ENCODE measurements at places on chromosomes 1 and 21. TPM values are rescaled to one million over a fixed set of nuclear protein-coding genes. Genes with fewer than 3 reads are reported as not detected.
A peak's percentile ranks its signal among the peaks of the same experiment; 100 is the strongest.

DNA sequence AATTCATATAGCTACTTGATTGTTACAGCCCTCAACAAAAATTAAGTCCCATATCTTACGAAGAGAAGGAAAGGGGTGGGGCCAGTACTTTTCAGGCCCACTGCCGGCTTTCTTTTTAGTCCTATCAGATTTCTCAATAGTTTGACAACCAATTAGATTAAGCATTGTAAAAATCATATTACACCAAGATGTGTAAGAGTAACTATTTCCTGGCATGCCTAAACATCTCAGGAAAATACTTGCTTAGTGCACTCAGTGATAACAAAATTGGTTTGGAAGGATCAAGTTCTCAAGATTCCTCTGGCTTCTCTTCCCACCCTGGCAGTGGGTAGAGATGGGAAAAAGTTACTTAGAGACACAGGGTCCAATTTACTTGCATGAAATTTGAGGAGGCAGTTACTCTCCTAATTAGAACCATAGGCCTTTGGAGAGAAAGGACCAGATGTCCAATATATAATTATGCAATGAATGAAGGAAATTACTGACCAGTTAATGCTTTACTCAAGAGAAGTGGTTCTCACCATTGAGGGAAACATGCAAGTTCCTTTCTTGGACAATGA, 30.1 kb downstream of the STPG1 start:
- DNase-seq: no peak

- DNase-seq: no peak
These were observed 56.1 kb downstream of the EYA3 start for GRCh38 chr1:28032281-28032680.

GRCh38 chr1:178643831-178644230, 81.2 kb upstream of the RALGPS2 start:
- no peak for DNase-seq

FMO5 gene
- total RNA-seq: 0.38 TPM

ITLN2 gene
- not detected for total RNA-seq

GRCh38 chr1:14181191-14181795, 417.2 kb upstream of the KAZN start:
- peak; percentile 2 for DNase-seq

- peak; percentile 16 for DNase-seq
These were observed 27.6 kb downstream of the CD244 start for GRCh38 chr1:160834945-160835565.

GRCh38 chr1:234889643-234890042, 239.0 kb downstream of the TOMM20 start:
- no peak for DNase-seq

DNA sequence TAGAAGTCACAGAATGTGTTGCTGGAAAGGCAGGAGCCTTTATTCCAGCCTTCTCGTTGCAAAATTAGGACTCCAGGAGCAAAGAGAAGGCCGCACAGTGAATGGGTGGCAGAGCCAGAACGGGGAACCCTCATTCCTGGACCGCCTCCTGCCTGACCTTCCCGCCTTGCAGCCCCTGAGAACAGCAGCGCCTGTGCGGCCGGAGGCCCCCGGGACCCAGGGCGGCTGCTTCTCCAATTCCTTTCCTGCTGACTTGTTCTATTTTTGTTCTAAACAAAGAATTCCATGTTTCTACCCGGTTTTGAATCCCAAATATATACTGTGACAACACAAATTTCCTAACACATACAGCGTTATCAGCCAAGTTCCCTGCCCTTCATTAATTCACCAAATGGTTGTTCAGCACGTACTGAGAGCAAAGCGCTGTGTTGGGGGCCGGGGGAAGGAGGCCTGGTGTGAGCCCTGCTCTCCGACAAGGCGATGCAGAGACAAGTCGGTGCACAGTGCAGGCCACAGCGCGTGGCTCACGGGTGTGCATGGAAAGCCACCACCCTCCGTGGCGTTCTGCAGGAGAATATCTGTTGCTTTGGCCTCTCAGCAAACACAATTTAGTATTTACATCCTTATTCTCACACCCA, 31.9 kb upstream of the COL6A2 start:
- DNase-seq: no peak

- DNase-seq: no peak
These were observed 7.0 kb downstream of the TMEM61 start for GRCh38 chr1:54987427-54987826.

SPRR4 gene
- total RNA-seq: not detected

DNA sequence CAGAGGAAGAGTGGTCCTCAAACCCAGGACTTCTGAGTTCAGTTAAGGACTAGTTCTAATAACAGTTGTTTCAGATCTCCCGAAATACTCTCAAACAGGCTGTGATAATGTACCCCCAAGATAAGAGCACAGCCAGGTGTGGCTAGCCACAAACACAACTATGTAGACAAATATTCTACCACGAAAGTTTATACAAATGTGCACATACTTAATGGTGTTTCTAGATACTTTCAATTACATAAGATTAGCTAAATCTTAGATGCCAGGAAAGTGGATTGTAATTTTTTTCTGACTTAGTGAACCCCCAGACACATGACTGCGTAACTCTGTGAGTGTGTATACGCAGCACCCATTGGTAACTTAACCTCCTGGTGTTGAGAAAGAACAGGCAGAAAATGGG, 270.0 kb downstream of the USP25 start:
- DNase-seq: no peak

GRCh38 chr1:53519421-53519820, 60.2 kb downstream of the DMRTB1 start:
- DNase-seq: no peak

DNA sequence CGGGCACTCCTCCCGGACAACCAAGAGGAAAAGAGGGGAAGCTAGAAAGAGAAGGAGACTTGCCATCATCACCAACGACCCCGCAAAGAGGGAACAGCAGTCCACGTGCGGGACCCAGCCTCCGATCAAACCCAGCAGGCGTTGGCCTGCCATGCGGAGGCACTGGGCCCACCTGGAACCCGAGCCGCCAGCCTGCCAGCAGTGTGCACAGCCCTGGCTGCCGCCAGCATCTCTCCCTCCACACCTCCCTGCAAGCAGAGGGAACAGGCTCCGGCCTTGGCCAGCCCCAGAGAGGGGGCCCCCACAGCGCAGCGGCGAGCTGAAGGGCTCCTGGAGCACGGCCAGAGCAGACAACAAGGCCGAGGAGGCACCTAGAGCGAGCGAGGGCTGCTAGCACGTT, 1244.7 kb upstream of the B3GALT2 start:
- DNase-seq: no peak

FYB2 gene
- total RNA-seq: not detected

DNA sequence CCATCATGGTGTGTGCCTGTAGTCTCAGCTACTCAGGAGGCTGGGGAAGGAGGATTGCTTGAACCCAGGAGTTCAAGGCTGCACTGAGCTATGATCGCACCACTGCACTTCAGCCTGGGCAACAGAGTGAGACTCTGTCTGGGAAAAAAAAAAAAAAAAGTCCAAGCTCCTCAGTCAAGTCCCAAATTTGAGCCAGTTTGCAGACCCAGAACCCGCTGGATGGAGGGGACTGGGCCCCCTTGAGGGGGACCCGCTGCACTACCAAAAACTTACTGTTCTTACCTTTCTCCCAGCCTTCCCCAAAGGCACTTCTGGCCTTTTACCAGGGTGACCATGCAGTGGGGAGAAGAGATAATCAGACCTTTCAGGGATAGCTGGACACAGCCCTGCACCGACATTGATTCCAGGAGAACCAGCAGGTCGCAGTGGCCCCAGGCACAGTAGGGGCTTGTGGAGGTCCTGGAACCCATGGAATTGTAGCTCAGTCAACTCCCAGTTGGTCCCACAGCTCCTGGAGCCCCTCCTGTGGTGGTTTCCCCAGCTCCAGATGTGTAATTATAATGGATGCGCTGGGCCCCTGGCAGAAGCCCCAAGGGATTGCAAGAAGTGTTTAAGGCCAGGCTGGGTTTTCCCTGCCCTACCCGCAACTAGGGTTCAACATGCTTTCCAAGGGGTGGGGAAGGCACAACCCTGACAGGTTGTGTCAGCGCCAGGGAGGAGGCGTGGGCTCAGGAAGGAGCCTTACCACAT, 4.1 kb upstream of the WNT9A start:
- DNase-seq: no peak

GRCh38 chr21:44878053-44878982, 4.8 kb upstream of the PTTG1IP start:
- DNase-seq: no peak

GRCh38 chr1:99735852-99736251, 30.6 kb downstream of the FRRS1 start:
- DNase-seq: no peak

DNA sequence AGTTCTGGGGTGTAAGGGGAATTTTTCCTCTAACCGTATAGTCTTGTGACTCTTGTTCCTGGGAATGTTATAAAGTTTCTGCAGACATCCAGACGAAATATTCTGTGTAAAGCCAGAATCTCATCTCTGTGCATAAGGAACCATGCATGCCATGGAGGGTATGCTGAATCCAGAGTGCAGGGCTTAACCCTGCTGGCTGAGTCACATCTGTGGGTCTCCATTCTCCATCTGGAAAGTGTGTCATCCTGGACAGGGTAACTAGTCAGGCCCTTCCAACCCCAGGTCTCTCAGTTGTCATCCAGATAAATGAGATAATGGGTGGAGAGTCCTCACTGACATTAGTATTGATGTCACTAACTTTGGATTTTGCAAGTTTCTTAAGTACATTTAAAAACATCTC, 48.8 kb downstream of the ATP5PO start:
- DNase-seq: peak; percentile 39

CEPT1 gene
- total RNA-seq: 31.2 TPM

DDX20 gene
- 31.0 TPM for total RNA-seq

DNA sequence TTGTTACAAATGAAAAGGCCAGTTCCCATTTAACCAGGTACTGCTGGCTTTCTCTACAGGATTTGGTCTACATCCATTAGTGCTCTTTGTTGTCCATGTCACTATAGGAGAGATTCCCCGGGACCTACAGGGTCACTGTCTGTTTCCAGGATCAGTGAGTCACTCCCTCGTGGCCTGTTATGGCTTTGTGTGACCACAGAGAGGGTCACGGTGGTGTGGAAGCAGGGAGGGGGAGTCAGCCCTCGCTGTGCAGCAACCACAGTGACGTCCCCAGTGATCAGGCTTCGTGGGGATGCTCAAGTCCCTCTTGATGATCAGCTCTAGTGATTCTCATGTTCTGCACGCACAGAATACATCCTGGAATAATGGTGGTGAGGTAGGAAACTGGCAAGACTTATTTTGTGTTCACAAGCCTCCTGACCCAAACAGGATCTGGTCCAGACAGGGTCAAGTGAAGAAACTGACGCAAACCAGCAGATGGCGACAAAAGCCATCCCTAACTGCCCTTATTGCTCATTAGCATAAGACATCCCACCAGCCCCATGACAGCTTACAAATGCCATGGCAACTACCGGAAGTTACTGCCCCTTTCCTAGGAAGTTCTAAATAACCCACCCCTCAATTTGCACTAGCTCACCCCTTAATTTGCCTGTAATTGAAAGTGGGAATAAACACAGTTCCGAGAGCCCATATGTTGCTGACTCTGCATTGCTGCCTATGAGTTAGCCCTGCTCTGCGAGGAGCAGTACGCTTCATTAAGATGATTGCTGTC, 98.5 kb downstream of the DISC1 start:
- peak; percentile 69 for DNase-seq

GRCh38 chr1:62912028-62912638, 128.2 kb downstream of the ATG4C start:
- peak; percentile 22 for DNase-seq

PIK3CD gene
- 18.8 TPM for total RNA-seq

GRCh38 chr1:209106237-209106741, 477.2 kb upstream of the CAMK1G start:
- DNase-seq: peak; percentile 75

GRCh38 chr1:42567038-42567437, 91.2 kb upstream of the PPIH start:
- DNase-seq: no peak

CLDN17 gene
- not detected for total RNA-seq

SLC16A4 gene
- 8.0 TPM for total RNA-seq

DNA sequence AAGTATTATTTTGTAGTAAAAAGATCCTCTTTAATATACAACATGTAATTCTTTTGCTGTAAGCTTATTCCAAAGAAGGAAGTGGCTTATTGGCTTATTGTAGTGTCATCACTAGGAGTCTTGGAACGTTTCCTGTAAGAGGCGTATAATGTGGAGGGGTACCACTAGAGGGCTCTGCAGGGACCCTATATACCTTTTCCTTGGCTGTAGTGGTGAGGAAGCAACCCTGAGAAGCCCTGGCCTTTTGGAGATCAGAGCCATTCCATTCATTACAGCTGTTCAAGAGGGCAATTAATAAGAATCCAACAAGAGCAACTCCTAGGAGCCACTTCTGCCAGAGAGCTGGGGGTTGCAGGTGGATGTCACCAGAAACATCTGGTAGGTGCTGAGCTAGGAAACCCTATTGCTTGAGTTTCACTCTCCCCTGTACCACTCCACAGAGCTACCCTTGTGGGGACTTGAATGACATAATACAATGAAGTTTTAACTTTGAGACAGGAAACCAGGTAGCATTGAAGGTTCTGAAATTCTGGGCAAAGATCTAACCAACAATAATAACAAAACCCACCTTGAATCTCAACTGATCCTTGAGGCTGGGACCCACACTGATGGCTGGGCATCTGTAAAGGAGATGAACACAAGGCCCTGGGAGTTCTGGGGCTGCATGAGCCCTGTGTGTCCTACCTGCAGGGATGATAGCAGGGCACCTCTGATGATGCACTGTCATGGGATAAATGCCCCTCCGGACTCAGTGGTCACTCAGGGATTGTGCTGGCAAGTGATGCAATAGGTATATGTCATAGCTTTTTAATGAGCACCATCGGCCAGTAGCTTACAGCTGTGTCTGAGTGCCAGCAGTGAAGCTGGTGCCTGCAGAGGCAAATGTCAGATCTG, 160.2 kb upstream of the COA6 start:
- peak; percentile 14 for DNase-seq

GRCh38 chr1:10920063-10920626, 92.3 kb upstream of the TARDBP start:
- DNase-seq: no peak

DNA sequence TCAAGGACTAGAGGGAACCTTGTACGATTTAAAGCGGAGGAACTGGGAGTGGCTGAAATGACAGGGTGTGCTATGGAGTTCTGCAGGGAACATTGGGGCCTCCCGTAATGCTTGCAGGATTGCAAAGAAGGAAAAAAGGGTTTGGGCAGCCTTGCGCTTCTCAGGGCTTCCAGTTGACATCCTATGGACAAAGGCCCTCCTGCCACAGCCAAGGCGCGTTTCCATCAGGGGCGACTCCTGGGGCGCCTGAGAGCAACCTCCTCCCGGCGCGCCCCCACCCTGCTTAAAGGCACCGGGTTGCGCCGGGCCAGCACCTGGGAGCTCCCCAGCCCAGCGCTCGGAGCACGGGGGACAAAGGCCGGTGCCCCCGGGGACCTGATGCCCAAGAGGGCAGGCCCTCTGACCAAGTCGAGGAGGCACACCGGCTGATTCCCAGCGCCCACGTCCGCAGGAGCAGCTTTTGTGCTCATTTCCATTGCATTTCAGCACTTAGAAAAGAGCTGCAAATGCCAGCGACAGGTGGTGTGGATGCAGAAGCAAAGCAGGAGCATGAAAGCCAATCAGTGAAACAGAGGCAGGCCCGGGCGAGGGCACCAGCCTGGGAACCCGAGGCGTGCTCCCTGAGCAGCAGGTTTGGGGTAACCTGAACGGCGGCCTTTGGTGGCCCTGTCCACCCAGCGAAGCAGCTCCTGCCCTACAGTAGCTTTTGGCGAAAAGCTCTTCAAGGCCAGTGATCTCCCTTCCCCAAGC, 17.6 kb upstream of the RNF187 start:
- DNase-seq: no peak
